Activated CD4-positive, alpha-beta memory T cell treated with anti-CD3 and anti-CD28 coated beads, Interleukin-2, amount 10 ng/mL, durations not matched to agents 7 days and 5 days (primary cell): ENCODE measurements at places on chromosomes 3 and 15.

DNA sequence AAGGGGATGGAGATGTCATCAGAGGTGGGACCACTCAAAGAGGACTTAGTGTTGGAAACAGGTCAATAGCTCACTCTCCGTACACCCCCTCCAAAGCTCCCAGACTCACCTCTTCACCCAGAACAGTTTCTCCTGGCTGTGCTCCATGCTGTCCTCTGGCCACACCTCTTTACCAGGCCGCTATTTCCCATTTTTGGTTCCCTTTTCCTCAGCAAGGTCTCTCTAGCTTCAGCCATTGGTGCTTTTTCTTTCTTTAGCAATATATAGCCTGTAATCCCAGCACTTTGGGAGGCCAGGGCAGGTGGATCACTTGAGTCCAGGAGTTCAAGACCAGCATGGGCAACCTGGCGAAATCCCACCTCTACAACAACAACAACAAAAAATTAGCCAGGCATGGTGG lies 123.6 kb upstream of the SMAD3 start:
- DNase-seq, result no peak

DNA sequence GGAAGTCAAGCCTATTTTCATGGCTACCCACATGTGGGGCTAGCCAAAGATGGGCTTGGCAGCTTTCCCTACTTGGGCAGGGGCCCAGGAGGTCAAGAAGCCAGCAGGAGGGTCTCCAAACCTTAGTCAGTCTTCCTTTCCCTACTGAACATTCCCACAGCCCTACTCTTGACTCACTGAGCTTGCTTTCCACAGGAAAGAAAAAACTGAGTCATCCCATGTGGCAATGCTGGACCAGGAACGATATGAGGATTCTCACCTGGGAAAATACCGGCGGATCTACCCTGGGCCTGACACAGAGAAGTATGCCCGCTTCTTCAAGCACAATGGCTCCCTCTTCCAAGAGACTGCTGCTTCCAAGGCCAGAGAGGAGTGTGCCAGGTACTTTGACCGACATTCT lies 3.7 kb upstream of the NGRN start:
- DNase-seq, result no peak

GRCh38 chr15:101568309-101568708 lies 78.8 kb upstream of the PCSK6 start:
- no peak for DNase-seq

GRCh38 chr3:30342318-30343060 lies 263.9 kb upstream of the TGFBR2 start:
- no peak for DNase-seq

GRCh38 chr15:95086531-95087252 lies 855.3 kb downstream of the MCTP2 start:
- no peak for DNase-seq

- DNase-seq, result no peak
Observed at GRCh38 chr15:47551546-47551945, 165.8 kb upstream of the SEMA6D start.

GRCh38 chr15:38662033-38662802 lies 97.6 kb upstream of the RASGRP1 start:
- no peak for DNase-seq

- no peak for DNase-seq
Observed at GRCh38 chr3:97353176-97353575, 411.4 kb upstream of the ARL6 start.

GRCh38 chr15:100307241-100308212 lies 34.2 kb downstream of the ADAMTS17 start:
- no peak for DNase-seq

GRCh38 chr3:139561255-139561817 lies 21.8 kb upstream of the RBP1 start:
- no peak for DNase-seq

GRCh38 chr3:98073486-98073885 lies 13.5 kb upstream of the OR5AC2 start:
- no peak for DNase-seq
